ENCODE measurements at places on chromosomes 6 and 20.

DNA sequence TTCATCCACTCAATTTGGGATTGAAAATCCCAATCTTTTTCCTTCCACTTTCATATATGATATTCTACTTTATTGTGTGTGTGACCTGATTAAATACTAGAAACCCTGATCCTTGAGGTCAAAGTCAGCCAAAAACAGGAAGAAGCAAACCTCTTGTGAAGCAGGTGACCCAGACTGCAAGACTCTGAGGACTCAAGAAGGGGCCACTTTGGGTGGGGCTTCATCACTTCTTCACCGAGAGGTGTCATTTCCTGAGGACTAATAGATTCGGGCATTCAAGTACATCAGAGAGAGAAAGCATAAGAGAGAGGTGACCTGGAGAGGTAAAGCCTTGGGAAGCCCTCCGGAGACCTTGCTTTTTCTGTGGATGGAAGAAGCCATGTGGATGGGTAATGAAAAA, 129.0 kb downstream of the CFAP61 start:
- no peak for DNase-seq

DNA sequence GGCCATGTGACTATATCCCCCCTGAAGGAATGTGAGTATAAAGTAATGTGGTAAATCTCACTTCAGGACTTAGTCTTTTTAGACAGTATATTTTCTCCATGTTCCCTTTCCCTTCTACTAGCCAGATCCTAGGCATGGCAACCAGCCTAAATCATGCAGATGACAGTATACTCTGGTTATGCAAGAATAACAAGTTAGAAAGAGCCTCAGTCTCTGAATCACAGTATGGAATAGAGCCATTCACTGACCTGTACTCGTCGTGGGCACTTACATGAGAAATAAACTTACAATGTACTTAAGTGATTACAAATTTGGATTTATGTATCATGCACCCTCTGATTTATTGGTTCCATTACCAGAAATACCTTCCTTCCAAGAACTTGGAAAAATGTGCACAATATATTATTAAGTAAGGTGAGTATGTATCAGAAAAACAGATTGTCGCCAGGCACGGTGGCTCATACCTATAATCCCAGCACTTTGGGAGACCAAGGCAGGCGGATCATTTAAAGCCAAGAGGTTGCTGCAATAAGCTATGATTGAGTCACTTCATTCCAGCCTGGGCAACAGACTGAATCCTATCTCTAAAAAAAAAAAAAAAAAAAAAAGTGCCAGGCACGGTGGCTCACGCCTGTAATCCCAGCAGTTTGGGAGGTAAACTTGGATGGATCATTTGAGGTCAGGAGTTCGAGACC, 25.1 kb upstream of the FAM8A1 start:
- no peak for DNase-seq

GRCh38 chr6:169825558-169826225, 74.3 kb downstream of the ERMARD start:
- DNase-seq: no peak

DNA sequence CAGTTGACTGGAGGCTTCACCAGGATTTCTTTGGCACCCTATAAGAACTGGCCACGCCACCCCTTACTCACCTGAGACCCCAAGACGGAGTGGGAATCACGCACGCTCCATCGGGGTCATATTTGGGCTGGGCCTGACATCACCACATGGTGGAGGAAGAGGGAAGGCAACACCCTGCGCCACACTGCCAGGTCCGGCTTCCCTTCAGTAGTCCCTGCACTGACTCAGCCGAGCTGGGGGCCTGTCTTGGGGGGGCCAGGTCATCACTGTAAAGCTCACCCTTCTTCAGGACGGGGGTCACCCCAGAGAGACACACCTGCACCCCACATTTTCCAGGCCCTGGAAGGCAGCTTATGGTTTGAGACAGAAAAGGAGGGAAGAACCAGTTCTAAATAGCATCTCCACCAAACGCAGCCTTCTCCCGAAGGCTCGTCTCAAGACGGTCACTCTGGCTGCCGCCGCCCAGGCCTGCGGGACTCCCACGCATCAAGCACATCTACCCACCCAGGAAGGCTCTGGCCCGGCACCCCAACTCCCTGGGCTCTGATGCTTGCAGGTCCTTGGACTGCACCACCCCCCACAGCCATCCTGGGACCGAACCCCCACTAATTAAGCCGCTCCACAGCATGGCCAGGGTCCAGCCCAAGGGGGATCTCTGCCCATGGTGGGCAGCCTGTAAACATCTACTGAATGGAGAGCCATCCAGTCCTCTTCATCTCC, 51.8 kb downstream of the GINS1 start:
- no peak for DNase-seq

DNA sequence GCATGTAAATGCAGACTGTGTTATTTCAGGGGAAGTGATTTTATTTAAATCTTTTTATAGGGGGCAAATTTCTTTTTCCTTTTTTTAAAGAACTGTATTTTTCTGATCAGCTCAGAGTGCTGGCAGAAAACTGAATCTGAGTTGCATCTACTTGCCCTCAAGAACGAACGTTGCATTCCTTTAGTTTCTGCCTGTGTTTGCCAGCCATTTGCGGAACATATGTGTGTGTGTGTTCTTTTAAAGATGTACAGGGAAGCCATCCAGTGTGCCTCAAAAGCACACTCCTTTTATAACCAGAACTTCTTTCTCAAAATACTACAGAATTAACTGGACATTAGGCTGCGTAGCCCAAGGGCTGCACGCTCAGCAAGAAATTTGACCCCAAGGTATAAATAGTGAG, 25.8 kb upstream of the INSM1 start:
- no peak for DNase-seq

DNA sequence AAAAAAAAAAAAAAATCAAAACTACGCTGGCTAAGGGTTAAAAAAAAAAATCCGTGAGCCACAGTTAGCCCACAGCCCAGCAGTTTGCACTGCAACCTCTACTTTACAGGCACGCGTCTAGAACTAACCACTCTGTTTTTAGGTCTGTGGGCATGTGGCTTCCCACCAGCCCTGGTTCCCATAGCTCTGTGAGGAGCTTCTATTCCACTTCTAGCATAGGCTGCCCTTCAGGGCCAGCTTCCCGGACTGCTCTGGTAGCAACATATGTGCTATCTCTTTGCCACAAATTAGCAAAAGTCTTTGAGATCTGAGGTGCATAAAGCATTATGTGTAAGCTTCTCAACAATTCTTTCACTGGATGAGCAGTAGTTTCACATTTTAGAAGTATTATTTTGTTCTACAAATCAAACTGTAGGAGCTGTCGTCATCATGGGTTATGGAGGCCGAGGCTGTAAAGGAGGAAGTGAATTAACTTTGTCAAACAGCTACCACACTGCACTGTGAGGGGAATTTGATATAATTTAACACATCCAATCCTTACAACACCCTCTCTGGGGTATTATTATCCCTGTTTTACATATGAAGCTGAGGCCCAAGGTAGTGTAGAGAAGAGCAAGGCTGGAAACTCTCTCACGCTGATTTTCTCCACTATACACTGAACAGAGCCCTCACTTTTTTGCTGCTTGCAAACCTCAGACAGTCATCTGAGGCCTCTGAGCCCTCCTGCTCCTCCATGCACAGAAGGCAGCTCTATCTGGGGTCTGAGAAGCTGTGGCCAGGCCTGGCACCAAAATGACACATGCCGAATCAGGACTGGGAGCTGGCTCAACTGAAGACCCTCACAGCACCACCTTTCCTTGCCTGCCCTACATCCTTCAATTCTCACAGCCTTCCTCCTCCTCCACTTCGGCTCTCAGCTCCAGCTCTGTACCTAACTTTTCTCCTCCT, 35.4 kb downstream of the MAN1A1 start:
- peak; percentile 69 for DNase-seq

DNA sequence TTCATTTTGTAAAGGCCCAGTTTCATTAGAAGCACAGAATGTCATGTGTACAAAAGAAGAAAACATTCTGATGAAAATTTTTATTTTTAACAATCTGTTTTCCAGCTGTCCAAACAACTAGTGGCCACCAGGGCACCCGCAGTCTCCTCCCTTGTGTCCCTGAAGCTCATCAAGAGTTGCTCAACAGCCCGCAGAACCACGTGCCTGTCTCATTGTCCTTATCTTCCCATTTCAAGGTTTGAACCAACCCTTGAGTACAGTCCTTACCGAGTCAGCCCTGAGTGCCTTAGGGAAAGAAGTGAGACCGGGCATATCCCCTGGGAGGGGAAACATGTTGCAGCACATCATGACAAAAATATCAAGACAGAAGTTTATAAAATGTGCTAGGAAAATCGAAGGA, 15.9 kb upstream of the ZNF133 start:
- peak; percentile 33 for DNase-seq

GRCh38 chr6:36326356-36326995, 10.2 kb downstream of the BNIP5 start:
- no peak for DNase-seq

DNA sequence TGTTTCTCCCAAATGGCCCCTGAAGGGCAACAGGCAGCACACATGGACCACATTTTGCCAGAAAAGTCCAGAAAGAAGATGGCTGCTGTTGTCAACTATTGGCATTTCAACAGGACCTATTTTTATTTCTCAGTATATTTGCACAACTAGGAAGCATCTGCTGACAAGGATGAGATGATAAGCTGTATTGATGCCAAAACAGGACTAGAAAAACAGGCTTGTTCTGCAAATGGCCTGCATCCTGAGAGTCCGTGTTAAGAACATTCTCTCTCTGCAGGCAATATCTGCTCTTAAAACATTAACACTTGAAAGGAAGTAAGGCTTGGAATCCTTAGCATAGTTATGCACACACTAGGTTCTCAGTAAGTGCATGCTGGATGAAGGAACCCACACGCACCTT, 283.7 kb downstream of the ESR1 start:
- DNase-seq: no peak

GRCh38 chr6:33732817-33733708, 13.6 kb downstream of the IP6K3 start:
- DNase-seq: no peak

GRCh38 chr6:52055451-52055850, 32.0 kb downstream of the PKHD1 start:
- DNase-seq: no peak

DNA sequence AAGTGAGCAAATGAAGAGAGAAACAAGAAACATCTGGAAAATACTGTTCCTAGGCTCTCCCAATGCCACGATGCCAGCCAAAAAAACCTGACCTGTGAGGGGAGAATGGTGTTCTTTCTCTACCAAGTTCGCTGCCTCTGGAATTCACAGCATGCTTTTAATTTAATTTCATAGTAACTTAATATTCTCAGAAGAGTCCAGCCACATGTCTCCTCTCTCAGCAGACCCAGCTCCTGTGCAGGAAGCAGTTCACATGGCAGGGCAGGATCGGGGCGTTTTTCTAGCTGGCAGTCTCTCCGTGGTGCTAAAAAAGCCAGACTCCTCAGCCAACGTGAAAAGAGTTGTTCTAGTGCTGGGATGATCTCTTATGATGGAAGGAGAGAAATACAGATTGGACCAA, 57.5 kb downstream of the BFSP1 start:
- no peak for DNase-seq

DNA sequence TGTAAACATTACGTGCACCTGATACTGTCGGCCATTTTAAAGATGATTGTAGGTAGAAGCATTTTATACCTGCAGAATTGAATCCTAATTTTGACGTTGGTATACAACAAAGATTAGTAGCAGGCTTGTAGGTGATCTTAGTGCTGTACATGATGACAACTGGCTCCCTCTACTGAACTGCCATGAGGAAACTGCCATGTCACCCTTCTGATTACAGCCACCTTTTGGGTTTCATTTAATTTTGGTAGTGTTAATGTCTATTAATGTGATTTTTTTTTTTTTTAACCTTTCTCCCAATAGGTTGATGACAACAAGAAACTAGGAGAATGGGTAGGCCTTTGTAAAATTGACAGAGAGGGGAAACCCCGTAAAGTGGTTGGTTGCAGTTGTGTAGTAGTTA, 2.3 kb downstream of the RPS12 start:
- DNase-seq: no peak

- DNase-seq: no peak
Measured at GRCh38 chr6:33634946-33635345, 13.8 kb downstream of the ITPR3 start.

GRCh38 chr20:37541326-37541725, 13.7 kb upstream of the BLCAP start:
- no peak for DNase-seq

DNA sequence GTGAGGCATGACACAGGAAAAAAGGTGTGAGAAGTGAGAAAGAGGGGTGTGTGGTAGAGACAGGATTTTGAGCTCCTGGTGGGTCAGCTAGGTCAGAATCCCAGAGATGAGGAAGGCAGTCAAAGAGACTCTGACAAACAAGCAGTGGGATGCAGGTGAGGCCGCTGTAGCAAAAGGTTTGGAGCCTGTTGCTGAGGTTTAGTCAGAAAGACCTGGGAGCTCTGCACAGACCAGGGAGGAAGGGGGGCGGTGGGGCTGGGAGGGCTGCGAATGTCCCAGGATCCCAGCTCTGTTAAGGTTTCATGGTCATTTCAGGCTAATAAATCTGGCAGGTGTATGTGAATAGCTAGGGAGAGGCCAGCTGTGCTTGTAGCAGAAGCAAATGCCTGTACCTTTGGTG, 373.9 kb upstream of the SYNCRIP start:
- DNase-seq: no peak

DNA sequence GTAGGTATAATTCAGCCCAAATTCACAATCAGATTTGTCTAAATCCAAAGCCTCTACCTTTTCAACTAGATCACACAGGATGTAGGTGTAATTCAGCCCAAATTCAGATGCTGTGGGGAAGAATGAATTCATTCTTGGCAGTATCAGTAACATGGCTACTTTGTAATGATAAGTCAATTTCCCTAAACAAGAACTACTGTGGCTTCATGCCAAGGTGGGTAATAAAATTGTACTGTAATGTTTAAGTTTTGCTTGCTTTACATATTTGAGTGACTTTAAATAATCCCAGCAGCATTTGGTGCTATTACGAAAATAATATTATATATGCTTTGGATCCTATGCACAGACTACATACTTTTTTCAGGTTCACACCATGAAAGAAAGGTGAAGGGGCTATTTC, 239.1 kb downstream of the HDGFL1 start:
- no peak for DNase-seq

- DNase-seq: no peak
Measured at GRCh38 chr6:39821742-39822532, 29.8 kb downstream of the DAAM2 start.

DNA sequence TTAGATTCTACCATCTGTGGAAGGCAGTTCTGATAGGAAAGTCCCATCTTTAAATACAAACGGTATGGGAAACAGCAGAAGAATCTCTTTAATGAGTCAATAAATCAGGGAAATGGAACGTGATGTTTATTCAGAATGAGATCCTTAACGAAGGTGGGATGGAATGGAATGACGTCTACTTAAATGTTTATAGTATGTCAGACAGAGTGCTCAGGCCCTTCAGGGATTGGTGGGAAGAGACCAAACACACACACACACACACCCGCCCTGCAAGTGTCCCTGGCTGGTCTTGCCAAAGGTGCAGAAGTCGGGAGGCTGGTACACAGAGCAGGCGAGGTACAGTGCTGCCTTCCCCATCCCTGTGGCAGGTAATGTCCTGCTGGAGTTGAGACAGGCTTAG, 164.0 kb downstream of the FARS2 start:
- DNase-seq: no peak

All from suppressor macrophage treated with lipopolysaccharide for 1 hour (primary cell).